Ovary (tissue), 10 donors: ENCODE measurements at places on chromosomes 7 and 10. TPM values are rescaled to one million over a fixed set of nuclear protein-coding genes. Genes with fewer than 3 reads are reported as not detected.

Gene AS3MT
- 3.5 TPM for total RNA-seq

Gene GDF10
- total RNA-seq: 0.40 TPM

Gene MYL7
- total RNA-seq: 1.5 TPM

Gene ST8SIA6
- 0.77 TPM for total RNA-seq

Gene ASB4
- total RNA-seq: 0.13 TPM

Gene OR2F2
- total RNA-seq: not detected

Gene CLCN1
- not detected for total RNA-seq

Gene DPYSL4
- total RNA-seq: 1.6 TPM

Gene NKX6-2
- total RNA-seq: not detected

Gene RADIL
- total RNA-seq: 5.4 TPM

Gene MSMB
- not detected for total RNA-seq
